ENCODE measurements at places on chromosomes 2 and 18. TPM values are rescaled to one million over a fixed set of nuclear protein-coding genes. Genes with fewer than 3 reads are reported as not detected.

The ZNF638 gene
- total RNA-seq = 48.4 TPM

The C1QL2 gene
- total RNA-seq = not detected

The CNDP1 gene
- total RNA-seq = not detected

The INPP4A gene
- 12.6 TPM for total RNA-seq

The UGT1A1 gene
- not detected for total RNA-seq

The RAB17 gene
- total RNA-seq = not detected

The ZNF2 gene
- 3.3 TPM for total RNA-seq

The BOLL gene
- total RNA-seq = not detected

The STAT4 gene
- total RNA-seq = 1.1 TPM

DNA sequence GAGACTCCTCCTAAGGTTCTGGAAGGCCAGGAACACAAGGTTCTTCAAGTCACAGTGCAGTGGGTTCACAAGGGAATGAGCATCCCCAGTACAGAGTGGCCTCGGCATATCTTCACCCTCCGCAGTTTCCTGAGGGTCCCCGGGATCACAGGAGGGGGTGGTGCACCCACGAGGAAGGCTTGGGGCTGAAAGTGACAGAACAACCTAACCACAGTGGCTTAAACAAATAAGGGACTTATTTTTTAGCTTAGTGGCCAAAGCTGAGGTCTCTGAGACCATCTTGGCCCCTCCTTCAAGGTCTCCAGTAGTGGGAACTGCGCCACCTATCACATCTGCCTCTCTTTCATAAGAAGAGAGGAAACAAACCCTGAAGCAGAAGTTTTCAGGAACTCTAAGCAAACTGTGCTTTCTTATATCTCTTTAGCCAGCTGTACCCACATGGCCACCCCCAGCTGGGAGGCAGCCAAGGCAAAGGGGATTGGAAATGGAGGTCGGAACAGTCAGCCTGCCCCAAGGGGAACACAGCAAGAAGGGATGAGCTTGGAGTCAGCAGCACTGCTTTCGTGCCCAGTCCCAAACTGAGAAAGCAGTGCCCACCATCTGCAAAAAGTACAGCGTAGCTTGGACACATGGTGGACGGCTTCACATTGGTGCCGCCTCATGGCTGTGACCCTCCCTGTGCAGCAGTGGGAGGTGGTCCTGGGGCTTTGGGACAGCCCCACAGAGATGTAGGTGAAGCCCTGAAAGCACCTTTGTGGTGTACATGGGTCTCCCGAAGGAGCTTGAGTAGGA lies 260.0 kb upstream of the ID2 start:
- DNase-seq = no peak

GRCh38 chr2:194327196-194327888 lies 1329.7 kb upstream of the SLC39A10 start:
- DNase-seq = no peak

DNA sequence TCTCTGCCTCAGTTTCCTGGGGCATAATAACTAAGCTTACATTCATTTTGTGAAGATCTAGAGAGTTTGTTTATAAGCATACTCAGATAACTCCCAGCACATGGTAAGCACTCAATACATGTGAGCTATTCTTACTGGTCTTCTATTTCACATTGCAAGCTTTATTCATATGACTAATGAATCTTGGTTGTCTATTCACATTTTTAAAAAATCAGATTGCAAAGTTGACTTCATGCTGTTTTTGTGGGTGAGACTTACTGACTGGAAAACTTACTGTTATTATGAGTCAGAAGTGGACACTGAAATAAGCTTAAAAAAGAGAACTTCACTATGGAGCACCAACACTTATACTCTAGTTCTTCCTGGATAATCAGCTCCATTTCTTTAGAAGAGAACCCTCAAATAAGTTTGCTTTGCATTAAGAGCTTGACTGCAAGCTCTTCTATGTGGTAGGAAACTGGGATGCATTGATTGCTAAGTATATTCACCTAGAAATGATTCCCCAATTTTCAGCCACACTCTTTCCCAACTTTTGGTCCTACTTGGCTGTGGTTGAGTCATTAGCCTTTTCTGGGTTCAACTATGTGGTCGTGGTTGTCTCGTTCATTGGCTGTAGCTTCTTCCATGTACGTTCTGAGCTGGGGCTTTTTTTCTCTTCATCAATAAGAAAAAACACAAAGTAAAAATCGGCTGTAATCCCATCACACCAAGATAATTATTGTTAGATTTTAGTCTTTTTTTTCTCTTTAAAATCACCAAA lies 29.5 kb upstream of the RBMS1 start:
- no peak for DNase-seq

DNA sequence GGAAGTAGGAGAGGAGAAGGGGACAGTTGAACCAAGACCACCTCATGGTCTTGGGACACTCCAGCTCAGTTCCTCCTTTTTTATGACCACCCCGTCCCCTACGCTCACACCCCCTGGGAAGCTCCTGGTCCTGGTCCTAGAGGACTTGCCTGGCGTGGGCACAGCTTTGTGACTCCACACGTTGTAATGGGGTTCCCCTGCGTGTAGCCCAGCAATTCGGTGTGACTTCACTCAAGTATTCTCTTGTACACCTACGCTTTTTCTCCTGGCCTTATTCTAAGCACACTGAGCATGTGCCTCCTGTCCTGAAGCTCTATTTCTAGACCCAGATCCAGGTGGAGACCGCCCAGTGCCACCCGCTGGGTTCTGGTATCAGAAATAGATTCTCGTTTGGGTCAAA lies 36.1 kb upstream of the B3GNT7 start:
- DNase-seq = no peak

DNA sequence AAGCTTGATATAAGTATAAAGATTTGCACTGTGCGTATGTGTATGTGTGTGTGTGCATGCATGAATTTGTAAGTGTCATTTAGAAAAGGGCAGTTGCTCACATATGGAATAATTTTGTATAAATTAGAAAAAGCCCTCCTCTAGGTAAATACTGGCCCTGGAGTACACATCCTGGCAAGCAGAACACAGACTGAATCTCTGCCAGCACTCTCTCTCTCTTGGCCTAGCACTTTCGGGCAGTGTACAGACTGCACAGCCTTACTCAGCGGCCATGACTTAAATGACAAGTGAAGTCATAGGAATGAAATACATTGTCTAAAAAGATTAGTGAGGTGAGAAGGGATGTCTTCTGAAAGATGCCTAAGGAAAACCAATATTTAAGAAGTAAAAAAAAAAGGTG lies 214.1 kb downstream of the RDH14 start:
- peak; percentile 1 for DNase-seq

DNA sequence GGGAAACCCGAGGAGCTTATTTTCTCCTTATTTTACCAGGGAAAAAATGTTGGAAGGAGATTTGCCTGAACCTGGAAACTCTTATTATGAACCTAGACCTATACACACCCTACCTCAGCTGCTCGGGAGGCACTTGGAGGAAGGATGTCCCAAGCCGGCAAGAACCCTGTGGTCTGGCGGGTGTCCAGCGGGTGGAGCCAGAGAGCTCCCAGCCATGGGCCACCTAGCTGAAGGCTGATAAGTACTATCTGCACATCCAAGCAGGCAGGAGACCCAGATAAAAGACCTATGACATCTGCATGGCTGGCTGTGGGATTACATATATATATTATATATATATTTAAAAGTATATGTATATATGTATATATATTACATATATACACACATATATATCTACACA lies 1.1 kb upstream of the SLC14A1 start:
- DNase-seq = peak; percentile 71

- DNase-seq = no peak
Observed at GRCh38 chr18:42850174-42851083, 265.1 kb downstream of the RIT2 start.

DNA sequence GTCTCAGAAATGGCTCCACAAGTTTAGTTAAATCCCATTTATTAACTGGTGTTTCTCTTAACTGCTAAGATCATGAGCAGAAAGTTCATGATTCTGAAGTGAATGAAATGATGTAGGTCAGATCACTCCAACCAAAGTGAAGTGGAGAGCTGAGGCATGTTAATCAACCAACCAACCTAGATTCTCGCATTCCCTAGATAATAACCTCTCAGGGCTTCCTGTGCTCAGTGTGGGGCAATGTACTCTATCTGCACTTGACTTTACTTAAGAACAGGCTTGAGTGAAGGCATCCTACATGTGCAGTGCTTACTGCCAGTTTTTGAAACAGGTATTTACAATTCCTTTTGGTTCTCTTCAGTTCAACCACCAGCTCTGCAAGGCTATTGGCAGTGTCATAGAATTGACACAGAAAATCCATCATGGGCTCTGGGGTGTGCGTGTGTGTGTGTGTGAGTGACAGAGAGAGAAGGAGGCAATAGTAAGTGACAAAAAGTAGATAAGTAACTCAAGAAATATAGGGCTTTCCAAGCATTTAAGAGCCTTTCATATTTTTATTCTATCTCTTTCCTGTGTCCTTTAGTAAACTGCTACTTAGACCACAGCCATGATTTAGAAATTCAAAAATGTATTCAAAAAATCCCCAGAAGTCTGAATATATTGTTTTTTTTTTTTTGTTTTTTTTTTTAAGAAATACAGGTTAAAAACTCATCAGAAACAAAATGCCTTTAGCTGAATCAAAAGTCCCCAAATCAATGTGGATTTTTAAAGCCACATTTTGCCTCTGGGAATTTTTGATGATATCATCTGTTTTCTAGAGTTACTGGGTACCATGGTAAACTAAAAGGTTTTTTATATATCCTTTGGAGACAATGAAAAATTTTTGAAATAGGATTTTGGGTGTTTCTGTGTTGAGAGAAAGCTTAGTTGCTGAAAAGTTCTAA lies 28.6 kb downstream of the DOCK10 start:
- DNase-seq = no peak

DNA sequence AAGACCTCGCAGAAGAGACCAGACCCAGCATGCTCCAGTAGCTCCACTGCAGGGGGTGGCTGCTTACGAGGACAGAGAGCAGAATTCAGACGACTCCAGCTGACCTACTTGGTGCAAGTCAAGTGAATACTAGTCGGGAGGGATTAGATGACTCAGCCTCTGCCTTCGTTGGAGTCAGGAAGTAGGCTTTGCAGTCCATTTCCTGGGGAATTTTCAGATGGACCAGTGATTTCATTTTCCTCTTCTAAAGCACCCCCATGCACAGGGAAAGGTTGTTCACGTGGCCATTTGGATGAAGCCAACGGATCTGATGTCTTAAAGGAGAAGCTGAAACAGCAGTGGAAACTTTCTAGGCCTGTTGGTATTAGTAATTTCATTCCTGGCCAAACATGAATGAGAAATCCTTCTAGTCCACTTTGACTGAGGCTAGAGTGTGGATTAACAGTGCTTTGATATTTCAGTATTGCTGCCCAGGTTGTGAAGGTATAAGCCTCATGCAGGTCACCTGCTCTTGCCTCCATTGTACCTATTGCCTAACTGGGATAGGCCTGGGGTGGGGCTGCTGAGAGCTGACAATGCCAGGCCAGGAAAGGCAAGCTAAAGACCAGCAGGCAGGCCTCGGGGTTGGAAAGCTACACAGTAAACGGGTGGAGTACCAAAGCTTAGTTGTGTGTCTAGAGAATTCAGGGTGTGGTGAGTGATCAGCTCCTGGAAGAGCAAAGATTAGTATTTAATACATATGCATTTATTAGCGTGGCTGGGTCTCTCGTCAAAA lies 117.6 kb upstream of the FOSL2 start:
- peak; percentile 91 for DNase-seq

GRCh38 chr2:163655667-163656066 lies 80.1 kb downstream of the FIGN start:
- no peak for DNase-seq

- DNase-seq = peak; percentile 44
Observed at GRCh38 chr2:190627448-190628412, 21.2 kb upstream of the NAB1 start.

- DNase-seq = peak; percentile 14
Observed at GRCh38 chr2:23745726-23746105, 181.2 kb downstream of the ATAD2B start.

- no peak for DNase-seq
Observed at GRCh38 chr2:196242131-196242620, 70.8 kb upstream of the STK17B start.

DNA sequence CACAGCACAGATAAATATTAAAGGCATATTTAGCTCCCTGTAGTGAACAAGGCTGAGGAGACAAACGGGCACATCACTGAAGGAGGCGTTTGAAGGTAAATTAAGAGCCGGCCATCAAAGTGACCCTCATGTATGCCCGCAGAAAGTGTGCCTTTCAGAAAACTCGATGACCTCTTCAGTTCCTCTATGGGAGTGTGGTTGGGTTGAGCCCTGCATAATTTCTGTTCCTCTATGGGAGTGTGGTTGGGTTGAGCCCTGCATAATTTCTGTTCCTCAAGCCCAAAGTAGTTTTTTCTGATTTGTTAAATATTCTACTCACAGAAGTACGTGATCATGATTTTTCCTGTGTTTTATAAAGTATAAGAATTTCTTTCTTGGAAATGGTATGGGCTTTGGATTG lies 568.5 kb downstream of the TSN start:
- no peak for DNase-seq

DNA sequence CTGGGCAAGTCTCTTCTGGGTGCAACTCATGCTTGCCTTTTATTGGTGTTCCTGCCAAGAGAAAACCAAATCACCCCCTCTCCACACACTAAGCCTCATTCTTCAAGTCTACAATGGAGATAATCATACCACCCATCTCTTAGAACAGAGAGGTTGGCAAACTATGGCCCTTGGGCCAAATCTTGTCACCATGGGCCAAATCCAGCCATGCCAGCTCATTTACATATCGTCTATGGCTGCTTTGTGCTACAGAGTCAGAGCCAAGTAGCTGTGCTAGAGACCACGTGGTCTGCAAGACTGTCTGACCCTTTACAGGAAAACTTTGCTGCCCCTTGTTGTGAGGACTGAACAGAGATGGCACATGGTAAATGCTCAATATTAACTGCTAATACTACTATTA lies 270.3 kb upstream of the PARD3B start:
- no peak for DNase-seq
